Kasumi-1 (cell line): ENCODE measurements at places on chromosomes 2 and 18.
A peak's percentile ranks its signal among the peaks of the same experiment; 100 is the strongest.

GRCh38 chr2:106269591-106270291 lies 75.6 kb upstream of the UXS1 start:
- no peak for DNase-seq

DNA sequence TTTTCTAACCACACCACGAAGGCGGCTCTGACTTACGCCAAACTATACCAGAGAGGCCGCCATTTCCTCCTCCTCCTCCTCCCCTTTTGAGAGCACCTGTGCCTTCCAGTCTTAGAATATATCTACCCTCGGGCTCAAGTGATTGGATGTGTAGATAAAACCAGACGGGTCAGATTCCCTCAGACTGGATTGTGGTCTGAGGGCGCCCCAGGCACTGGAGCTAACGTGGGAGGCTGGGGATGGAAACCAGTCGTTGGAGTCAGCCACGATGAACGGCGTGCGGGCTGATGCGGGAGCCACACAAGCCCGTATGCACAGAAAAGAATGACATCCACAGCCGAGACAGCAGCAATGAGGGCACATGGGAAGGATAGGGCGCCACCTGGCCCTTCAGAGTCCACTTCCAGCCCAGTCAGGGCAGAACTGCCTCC lies 12.3 kb upstream of the ODC1 start:
- DNase-seq = no peak

DNA sequence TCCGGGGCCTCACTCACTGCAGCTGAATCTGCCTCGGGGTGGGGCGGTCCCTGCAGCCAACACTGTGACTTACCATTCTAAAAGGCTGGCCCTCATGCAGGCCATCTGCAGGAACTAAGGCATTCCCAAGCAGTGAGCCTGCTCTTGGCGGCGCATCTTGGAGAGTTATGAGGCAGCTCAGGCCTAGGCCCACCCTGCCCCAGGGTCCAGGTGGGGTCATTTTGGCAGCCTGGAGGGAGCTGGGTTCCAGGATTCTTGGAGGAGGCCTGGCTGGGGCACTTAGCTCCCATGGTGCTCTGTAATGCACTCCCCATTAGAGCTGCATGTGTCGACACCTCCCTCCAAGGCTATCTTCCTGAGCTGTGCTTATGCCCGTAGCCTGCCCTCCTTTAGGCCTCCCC lies 14.8 kb upstream of the BIN1 start:
- no peak for DNase-seq

DNA sequence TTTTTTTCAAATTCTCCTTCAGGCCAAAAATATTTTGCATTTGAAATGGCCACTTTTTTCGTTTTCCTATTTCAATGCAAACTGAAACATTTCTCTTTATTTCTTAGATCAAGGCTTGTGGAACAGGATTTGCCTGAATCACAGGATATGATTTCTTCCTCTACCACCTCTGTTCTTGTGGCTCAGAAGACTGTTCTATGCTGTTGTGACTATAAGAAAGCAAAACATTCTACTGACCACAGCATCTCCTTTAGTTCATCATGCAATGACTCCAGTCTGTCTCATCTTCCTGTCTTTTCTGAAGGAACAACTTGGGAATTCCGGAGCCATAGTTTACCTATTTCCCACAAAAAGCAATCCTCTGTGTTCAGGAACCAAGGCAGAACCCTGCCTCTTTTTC lies 16.2 kb upstream of the ZNF512 start:
- no peak for DNase-seq

- no peak for DNase-seq
These were observed 53.9 kb downstream of the INHBB start for GRCh38 chr2:120399889-120400240.

- DNase-seq = no peak
These were observed 348.0 kb downstream of the GPD2 start for GRCh38 chr2:156784020-156784701.

DNA sequence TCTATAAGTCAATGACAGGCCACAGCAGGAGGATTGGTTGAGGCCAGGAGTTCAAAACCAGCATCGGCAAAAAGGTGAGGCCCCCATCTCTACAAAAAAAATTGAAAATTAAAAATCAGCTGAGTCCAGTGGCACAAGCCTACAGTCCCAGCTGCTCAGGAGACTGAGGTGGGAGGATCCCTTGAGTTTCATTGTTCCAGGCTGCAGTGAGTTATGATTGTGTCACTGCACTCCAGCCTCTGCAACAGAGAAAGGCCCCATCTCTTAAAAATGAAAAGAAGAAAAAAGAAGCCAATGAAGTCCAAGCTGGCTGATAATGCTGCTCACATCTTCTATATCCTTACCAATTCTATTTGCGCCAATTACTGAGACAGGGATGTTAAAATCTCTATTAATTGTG lies 39.1 kb downstream of the MRPS5 start:
- DNase-seq = no peak

DNA sequence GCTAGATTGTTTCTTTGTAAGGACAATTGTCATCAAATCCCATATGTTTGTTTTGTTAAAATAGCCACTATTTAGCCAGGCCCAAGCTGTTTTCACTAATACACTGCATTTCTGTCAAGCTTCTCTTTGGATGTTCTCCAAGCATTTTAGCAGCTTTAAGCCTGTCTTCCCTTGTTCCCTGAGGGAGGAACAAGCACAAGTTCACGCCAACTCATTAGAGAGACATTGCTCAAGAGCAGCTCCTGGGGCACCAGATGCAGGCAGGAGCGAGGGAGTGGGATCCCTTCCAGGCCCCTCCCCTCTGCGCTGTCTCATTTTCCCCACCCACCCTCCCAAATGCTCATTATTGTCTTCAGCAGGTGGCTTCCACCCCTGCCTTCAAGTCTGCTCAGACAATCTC lies 32.6 kb upstream of the PPP3R1 start:
- DNase-seq = no peak

DNA sequence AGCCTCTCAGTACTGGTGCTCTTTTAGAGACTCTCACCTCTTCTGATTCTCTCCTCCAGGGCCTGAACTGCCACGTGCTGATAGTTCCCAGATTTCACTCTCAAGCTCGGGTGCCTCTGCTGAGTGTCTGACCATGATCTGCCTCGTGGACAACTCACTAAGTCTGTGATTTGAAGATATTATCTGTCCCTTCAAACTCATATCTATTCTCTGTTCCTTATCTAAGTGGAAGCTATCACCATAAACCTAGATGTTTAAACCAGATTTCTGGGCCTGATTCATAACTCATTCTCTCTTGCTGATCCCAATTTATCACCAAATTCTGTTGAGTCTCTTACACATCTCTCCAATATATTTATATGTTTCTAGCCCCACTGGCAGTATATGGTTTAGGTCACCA lies 29.9 kb upstream of the KIDINS220 start:
- DNase-seq = no peak

- no peak for DNase-seq
These were observed 158.5 kb upstream of the PID1 start for GRCh38 chr2:229429589-229429988.

GRCh38 chr18:45109271-45109670 lies 428.6 kb downstream of the SETBP1 start:
- no peak for DNase-seq

DNA sequence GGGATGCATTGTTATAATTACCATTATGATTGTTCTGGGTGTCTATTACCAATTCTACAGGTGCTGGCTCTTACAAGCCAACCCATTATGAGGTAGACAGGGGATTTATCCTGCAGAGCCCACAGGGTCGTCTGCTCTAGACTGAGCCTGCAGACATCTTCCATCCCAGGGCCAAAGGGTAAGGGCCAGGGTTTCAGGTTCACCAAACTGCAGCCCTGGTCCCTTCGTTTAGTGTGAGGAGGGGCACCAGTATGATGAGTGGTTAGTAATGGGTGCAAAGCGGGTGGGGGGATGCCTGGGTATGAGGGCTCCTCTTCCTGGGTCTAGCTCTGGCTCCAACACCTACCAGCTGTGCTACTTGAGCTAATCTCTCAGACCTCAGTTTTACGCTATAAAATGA lies 1.2 kb upstream of the ARID5A start:
- no peak for DNase-seq

DNA sequence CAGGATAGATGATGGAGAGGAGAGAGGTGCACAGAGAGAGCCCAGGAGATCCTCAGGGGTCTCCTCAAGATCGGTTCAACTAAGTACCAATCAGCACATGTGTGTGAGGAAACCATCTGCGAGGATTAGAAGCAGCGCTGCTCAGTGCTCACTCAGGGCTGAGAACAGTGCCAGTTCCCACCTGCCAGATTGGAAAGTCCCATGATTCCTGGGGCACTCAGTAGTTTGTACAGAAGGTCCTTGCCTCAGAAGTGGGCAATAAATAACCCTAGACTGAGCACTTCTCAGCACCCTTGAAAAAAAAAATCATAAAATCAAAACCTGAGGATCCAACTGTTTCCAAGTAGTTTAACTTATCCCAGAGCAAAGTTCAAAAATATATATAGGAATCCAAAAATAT lies 53.8 kb downstream of the SEMA4F start:
- DNase-seq = no peak

DNA sequence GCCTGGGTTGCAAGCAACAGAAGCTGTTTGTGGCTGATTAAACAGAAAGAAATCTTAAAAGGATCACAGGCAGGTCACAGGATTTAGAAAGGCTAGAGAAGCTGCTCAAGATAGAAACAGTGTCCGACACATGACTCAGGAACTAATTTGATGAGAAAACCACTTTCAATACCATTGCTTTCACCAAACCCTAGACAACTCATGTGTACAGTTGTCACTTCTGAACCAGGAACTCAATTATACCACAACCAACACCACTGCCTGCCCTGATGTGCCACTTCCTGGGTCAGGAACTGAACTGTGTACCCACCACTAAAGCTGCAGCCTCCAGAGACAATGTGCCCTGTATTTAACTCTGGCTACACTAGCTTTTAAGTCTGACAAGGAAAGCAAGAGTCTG lies 56.0 kb downstream of the TMEM247 start:
- DNase-seq = peak; percentile 63

- DNase-seq = no peak
These were observed 105.6 kb downstream of the MYO1B start for GRCh38 chr2:191350826-191351225.

DNA sequence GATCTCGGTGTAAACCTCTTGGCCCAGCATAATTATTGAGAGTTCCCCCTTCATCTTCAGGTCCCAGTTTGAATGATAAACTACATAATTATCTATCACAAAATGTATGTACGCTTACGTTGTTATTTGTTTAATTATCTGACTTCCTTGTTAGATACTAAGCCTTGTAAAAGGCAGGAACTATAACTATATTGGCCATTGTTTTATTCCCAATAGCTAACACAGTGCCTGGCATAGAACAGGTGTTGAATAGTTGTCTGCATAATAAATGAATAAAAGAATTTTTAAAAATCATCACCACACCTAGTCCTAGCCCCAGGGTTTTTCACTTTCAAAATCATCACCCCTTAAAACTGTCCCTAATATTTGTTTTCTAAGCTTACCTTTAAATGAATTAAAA lies 207.9 kb downstream of the MREG start:
- DNase-seq = no peak

GRCh38 chr18:62982600-62983251 lies 267.4 kb downstream of the PHLPP1 start:
- peak; percentile 37 for DNase-seq

DNA sequence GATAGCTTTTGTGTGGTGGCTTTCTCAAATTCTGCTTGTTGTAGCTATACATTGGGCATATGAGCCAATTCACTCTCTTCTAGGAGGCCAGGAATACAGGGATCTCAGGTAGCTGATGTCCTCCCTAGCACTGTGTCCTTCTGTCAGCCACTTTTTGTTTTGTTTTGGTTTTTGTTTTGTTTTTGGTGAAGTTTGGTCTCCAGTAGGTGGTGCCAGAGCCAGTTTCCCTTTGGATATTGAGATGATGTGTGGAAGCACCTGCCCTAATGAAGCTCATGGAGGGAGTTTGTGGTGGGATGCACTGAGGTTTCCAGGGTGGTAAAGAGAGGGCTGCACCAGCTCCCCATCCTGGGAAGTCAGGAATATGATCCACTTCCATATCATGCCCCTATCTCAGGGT lies 100.5 kb upstream of the VWC2L start:
- DNase-seq = no peak

DNA sequence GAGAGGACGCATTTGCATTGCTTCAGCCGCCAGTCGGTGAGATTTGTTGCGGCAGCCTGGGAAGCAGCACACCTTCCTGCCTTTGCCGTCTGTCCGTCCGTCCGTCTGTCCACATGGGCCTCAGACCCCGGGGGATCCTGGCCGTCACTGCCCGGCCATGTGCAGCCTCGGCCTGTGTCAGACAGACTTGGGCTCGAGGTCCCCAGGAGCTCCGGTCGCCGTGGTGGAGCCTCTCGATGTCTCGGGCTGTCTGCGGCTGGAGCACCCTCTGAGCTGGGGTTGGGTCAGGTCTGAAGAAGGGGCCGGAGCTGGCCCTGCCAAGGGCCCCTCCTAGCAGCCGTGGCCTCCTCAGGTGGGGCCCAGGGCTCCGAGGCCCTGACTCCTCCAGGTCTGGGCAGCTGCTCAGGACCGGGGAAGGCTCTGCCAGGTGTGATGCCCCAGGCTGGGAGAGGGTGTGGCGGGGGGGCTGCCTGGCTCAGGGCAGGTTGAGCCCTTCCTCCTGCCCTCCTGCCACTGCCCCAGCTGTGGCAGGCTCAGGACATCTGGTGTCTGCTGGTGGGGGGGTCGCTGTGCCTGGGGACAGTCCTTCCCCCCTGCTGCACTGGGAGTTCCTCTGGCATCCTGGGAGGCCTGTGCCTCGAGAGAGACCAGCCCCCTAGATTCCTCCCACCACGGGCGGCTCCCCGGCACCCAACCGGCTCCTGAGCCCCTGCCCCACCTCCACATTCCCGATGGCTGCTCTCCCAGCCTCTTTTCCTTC lies 11.8 kb downstream of the NEU4 start:
- DNase-seq = no peak

GRCh38 chr18:35171315-35171987 lies 69.4 kb upstream of the ZNF397 start:
- no peak for DNase-seq

- DNase-seq = no peak
These were observed 8.0 kb downstream of the SIX3 start for GRCh38 chr2:44949329-44950151.

DNA sequence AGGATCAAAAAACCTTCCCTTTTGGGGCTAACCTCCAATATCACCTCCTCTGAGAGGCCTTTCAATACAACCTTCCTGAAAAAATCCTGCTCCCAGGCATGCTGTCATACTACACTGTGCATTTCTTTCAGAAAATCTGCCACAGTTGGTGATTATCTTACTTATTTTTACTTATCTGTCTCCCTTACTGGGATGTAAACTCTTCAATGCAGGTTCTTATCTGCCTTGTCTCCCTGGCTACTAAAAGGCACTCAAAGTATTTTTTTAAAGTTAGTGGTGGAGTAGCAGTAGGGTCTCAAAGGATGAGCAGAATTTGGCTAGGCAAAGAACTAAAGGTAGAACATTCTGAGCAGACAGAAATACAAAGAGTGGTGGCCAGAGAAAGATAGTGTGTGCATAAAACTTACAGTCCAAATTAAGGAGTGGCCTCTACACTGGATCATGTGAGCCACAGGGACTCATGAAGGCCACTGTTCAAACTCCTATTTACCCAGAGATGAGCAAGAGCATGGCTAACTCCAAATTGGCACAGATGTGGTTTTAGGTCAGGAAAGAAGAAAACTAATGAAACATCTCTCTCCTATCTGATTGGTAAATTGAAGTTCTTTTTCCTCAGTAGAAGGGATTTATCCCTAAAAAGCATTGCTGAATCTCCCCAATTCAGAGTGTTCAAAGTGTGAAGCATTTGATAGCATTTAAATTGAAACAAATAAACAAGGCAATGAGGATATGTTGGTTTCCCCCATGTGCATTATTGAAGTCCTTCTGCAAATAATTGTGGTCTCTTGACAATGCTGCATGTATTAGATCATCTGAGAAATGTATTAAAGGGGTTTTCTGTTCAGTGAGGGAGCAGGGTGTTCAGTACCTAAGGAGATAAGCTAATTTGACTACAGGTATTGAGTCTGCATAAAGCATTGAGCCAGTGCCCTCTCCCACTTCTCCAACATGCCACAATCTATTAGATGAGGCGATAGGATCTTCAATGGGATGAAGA lies 285.5 kb downstream of the MREG start:
- no peak for DNase-seq
